ENCODE measurements at places on chromosomes 1 and 21.

GRCh38 chr1:80892539-80892938 is 908.2 kb upstream of the ADGRL2 start:
- no peak for DNase-seq

- DNase-seq = no peak
Measured at GRCh38 chr21:44710756-44711326, 531 bp downstream of the TSPEAR start.

GRCh38 chr1:93504247-93505033 is 56.5 kb downstream of the FNBP1L start:
- DNase-seq = no peak

DNA sequence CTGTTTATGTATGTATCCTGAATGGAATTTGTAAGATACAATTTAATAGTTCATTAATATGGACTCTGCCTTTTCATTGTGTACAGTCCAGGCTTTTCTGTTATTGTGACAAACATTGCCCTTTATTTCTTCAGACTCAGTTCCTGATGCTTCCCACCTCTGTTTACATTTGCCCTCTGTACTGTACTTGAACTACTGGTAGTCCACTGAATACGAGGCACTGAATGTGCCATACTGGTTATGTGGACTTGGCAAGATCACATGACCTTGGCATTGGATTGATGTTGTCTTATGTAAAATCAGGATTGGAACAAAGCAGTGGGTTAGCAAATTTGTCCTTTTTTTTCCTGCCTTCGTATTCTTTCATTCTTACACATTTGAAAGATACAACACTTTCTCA is 27.8 kb downstream of the RALGPS2 start:
- no peak for DNase-seq

DNA sequence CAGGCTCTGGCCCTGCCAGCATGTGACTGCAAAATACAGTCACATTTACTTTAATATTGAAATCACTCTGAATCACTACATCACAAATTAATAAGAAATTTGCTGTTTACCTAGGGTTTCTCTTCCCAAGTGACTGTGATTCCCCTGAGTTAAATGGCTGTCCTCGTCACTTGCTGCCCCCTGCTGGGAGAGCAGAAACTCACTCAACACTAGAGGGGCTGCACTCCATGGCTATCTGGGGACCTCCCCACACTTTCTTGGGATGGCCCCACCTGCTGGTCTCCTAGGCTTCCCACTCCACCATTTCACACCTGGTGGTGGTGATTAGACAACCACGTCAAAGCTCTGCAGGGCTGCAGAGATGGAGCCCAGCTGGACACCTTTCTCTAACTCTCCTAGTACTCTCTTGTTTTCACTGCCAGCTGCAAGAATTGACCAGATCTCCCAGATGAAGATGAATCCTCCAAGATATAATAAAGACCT is 63.4 kb downstream of the CD2 start:
- peak; percentile 43 for DNase-seq
